ENCODE measurements at places on chromosomes 2 and 18.
A peak's percentile ranks its signal among the peaks of the same experiment; 100 is the strongest.

GRCh38 chr2:102235491-102235890 is 48.7 kb downstream of the IL1RL2 start:
- DNase-seq: no peak

GRCh38 chr2:40554665-40555294 is 102.9 kb upstream of the SLC8A1 start:
- peak; percentile 66 for DNase-seq

GRCh38 chr2:192236136-192236535 is 41.4 kb upstream of the TMEFF2 start:
- no peak for DNase-seq

DNA sequence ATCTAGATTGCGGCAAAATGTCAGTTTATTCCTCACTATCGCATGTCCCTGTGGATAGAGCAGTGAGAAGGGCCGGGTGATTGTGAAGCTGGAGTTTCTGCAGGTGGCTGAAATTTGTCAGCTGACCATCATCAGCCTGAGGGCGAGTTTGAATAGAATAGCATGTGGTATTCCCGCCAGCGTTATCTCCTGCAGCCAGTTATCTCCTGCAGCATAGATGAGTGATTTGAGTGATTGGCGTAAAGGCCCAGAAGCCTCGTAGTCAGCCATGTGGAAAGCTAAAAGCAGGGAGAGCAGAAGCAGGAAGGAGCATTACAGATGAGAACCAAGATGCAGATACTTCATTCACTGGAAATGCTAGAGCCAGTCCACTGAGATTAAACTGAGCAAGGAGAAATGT is 65.5 kb downstream of the CABLES1 start:
- DNase-seq: no peak

DNA sequence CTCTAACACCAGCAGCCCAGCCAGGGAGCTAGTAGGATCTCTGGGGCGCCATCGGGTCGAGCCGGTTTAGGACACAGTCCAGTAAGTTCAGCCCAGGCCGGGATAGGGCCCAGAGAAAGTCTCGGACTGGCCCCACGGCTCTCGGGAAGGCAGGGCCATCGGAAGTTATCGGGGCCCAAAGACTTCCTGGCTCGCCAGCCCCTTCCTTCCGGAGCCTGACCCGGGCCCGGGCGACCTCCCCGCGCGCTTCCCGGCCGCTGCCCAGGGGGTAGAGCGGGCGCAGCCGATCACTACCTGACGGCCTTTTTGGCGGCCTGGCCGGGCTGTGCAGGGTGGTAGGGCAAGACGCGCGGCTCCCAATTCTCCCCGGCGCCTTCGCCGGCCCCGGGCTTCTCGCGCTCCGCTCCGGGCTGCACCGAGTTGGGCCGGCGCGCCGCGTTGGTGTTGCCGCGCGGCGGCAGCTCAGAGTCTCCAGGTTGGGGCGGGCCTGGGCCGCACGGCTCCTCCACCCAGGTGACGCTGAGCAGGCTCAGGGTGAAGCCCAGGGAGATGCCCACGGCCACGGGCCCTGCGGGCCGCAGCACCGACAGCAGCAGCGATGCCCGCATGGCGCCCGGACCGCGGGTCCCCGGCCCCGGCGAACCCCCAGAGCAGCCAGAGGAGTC is 546 bp downstream of the CHPF start:
- DNase-seq: no peak

DNA sequence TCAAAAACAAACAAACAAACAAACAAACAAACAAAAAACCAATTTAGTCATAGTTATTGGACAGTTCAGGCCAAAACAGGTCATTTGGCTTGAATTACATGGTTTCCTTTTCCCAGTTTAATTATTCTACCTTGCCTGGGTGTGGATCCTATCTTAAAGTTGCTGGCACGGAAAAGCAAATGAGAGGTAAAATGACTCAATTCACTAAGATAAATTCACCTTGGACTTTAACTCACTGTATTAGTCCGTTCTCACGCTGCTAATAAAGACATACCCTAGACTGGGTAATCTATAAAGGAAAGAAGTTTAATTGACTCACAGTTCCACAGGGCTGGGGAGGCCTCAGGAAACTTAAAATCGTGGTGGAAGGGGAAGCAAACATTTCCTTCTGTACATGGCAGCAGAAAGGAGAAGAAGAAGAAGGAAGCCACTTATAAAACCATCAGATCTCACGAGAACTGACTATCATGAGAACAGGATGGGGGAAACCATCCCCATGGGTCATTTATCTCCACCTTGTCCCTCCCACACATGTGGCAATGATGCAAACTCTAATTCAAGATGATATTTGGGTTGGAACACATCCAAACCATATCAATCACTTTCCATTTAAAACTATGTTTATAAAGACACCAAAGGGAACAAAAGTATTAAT is 22.5 kb upstream of the TRAPPC8 start:
- DNase-seq: no peak

DNA sequence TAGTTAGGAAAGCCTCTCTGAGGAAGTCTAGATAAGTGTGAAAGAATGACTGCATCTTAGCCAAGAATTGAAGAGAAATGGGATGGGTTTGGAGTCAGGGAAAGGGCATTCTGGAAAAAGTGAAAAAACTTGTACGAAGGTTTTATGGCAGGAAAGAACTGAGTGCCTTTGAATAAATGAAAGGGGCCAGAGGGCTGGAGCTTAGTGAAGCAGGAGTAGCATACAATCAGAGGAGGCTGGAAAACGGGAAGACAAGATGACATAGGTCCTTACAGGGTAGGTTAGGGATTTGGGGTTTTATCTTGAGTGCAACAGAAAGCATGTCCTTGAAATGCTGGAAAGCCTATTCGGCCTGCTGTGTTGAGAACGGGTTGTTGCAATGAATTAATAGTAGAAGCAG is 152.6 kb upstream of the RND3 start:
- DNase-seq: no peak

GRCh38 chr2:179604598-179604997 is 256.8 kb downstream of the ZNF385B start:
- no peak for DNase-seq

DNA sequence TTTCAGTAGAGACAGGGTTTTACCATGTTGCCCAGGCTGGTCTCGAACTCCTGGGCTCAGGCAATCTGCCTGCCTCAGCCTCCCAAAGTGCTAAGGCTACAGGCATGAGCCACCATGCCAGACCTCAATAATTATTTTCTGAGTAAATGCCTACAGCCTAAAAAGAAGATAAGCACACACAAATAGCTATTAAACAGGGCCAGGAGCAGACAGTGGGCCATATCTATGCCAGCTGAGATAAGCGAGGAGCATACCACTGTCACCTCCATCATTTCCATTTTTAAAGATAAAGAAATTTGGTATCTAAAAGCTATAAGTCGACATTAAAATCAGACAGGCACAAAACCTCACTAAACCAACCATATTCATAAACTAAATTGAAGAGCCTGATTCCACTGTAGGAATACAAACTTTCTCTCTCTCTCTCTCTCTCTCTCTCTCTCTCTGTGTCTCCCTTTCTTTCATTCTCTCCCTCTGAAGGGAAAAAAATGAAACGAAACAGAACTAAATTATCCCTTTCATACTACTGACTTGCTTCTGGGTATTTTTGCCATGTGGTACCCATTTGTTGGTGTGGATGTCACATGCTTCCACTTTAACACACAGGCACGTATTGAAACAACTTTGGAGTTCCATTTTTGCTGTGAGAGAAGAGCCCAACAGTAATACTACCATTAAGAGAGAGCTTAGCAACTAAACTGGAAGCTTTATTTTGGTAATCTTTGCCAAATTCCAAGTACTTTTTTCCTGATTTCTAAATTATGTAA is 51.0 kb downstream of the FARSB start:
- no peak for DNase-seq

- no peak for DNase-seq
Observed at GRCh38 chr2:118968961-118969733, 27.2 kb downstream of the MARCO start.

DNA sequence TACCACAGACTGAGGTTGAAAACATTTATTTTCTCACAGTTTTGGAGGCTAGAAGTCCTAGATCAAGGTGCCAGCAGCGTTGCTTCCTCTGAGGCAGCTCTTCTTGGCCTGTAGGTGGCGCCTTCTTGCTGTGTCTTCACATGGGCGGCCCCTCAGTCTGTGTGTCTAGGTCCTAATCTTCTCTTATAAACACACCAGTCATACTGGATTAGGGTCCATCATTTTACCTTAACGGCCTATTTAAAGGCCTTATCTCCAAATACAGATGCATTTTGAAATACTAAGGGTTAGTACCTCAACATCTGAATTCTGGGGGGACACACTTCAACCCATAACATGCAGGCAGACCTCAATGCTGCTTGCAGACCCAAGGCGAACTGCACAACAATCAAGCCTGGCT is 4.4 kb upstream of the RMC1 start:
- peak; percentile 78 for DNase-seq

DNA sequence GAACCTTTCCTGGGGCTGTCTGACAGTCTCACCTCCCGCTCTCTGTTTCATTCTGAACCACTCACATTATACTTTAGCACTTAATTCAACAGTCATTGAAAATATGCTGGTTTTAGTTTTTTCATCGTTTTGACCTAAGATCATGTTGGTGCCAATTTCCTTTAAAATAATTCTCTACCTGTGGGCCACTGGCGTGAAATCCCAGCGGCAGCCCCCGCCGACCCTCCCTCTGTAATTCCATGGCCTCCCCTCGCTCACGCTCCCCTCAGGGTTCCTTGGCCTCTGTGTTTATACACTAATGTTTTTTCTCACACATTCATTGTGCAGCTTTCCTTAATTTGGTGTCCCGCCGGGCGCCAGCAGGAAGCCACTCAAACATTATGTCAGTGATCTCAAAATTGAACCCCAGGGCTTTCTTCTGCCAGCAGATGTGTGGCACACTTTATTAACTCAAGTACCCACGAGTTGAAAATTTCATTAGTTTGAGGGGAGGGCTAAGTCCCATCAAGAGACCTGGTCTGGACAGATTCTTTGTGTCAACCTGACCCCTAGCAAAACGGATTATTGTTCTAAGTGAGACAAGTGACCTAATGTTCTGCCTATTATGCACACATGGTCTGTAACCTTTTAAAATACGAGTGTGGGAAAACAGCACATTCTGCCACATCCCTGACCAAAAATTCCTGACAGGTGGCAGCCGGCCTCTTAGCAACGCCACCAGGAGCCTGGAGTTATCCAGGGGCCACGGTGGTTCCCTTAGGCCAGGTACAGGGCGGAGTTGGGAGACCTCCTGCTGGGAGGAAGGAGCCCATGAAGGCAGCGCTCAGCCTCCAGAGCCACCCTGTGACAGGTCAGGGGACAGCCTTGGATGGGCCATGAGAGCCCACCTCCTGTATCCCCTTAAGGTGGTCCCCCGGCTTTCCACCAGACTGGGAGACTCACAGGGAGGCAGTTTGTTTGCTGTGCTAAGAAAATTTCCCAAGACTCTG is 53.1 kb downstream of the APOB start:
- DNase-seq: no peak

GRCh38 chr2:239918749-239919148 is 106.4 kb downstream of the NDUFA10 start:
- no peak for DNase-seq
